ENCODE measurements at places on chromosomes 2 and 18.

DNA sequence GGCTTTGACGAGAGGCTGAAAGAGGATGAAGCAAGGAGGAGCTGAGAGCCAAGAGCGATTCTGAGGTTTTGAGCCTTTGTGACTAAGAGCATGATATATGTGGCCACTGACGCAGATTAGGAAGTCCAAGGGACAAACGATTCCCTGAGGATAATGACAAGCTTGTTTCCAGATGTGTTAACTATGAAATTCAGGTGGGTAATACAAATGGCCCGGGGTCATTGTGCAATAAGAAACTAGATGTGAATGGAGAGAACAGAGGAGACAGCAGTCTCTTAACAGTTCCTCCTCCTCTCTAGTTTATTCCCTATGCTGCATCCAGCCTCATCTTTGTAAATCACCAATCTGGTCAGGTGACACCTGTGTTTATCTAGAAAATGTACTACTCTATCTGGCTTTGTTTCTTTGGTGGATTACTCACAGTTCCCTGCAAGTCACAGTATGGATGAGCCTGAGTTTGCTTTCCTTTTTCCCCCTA is 84.2 kb downstream of the SOCS6 start:
- no peak for DNase-seq

DNA sequence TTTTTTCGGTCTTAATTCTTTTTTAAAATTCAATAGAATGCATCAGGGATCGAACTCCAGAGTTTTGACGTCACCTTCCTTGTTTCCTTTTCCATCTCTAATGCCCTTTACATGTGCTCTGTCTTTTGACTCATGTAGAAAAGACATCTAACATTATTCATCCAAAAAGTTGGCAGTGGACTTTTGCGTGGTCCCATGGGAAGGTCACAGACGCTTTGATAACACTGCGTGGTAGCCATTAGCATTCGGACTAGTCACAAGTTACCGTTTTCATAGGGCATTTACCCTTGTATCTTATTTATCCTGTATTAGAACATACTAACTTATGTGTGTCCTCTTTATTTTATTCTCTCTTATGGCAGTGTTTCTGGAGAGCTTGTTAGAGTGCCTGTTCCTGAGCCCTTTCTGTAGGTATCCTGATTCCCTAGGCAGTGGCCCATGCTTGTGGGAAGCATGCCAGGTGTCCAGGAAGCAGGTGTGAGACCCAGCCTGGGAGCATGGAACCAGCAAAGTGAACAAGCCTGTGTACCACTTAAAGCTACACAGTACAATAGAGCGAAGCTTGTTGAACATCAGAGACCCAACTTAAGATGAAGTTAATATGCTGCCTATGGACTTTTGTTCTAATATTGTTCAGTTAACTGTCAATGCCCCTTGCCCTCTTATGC is 73.6 kb upstream of the RBM44 start:
- peak; percentile 13 for DNase-seq

DNA sequence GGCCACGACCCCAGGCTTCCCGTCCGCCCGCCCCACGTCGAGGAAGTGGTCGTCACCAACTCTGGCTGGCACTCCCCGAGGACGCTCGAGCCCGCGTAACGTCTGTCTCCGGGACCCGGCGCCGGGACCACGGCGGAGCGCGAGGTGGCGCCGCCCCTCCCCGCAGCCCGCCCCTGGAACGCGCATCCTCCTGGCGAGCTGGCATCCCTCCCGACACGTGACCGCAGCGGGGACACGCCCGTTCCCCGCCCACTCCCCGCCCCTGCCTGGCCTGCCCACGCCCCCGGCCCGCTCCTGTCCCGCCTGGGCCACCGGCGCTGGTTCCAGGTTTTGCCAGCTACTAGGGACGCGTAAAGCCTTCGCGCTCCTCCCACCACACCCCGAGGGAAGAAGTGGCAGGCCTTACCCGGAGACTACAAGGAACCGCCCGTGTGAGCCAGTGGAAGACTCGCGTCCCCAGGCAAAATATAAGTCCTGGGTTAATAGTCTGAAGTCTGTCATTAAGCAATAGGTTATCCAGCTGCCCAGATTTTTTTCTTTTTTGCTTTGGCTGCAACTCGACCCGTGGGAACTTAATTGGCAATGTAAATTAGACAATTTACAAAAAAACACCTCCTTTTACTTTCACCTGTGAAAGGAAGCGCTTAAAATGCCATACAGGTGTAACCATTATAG is at the start of gene OSBPL1A:
OSBPL1A (minus strand) TSS at position 131 of the 675 bp plus-strand sequence. CDS start 20,291 bp downstream, outside the sequence.
- DNase-seq, result peak; percentile 59

GRCh38 chr18:23824669-23825068 is 135.4 kb downstream of the LAMA3 start:
- no peak for DNase-seq

DNA sequence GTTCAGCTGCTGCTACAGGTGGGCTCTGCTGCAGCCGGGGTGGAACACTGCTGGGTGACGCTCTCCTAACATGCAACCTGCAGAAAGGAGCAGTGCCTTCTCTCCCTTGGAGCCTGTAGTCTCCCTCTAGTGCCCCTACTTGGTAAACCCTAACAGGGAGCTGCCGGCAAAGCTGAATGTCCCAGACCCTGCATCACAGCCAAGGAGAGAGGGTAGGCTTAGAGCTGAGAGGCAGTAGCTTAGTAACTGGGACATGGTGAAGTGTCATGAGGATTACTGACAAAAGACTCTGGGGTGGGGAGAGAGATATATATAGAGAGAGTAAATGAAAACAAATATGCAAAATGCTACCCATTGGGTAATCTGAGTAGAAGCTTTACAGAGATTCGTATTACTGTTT is 9.9 kb downstream of the NCAPH start:
- no peak for DNase-seq

DNA sequence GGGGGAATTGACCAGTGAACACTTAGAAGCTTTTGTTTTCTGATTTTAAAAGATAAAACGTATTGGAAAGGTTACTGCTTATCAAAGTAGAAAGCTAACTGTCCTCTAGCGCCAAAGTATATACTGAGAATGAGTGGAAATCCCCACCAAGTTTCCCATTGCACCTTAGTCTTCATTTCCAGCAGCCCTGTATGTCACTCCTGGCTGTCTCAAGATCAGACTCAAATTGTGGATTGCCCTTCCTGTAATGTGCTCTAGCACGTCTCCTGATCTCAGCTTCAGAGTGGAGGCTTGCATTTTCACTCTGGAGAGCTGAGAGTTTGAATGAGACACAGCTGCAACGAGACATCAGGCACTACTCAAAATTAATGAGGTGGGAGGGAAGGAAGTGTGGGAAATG is 26.6 kb downstream of the MFF start:
- no peak for DNase-seq

GRCh38 chr2:129457277-129457818 is 522.1 kb upstream of the RAB6C start:
- no peak for DNase-seq

DNA sequence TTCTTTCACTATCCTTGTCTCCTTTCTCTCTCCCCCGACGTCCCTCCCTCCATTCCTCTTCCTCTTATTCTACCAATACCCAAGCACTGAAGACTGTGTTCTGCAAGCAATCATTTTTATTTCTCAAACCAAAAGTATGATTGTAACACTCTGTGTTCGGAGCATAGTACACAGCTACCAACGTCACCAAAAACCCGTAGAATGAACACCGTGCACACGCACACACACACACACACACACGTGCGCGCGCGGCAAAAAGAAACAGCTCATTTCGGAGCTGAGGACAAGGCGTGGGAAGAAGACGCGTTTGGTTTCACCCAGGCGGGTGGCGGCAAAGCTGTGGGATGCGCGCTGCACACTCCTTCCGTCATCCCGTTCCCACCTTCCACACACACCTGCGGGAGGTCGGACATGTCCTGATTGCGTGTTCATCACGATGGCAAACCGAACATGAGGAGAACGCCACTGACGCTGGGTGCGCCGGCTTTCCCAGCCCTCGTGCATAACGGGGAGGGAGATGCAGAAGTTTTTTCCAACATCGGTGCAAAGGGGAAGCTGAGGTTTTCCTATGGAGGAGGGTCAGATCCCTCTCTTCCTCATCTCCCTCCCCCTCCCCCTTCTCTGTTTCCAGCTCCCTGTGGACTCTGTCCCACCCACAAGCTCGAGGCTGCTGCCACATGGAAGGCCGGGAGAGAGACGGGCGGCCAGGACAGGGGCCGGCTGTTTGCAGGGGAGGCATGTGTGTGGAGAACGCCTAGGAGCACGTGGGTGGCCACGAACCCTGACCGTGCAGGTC is 20.4 kb downstream of the MBP start:
- no peak for DNase-seq

- no peak for DNase-seq
Observed at GRCh38 chr2:224925810-224926100, 116.5 kb downstream of the DOCK10 start.

DNA sequence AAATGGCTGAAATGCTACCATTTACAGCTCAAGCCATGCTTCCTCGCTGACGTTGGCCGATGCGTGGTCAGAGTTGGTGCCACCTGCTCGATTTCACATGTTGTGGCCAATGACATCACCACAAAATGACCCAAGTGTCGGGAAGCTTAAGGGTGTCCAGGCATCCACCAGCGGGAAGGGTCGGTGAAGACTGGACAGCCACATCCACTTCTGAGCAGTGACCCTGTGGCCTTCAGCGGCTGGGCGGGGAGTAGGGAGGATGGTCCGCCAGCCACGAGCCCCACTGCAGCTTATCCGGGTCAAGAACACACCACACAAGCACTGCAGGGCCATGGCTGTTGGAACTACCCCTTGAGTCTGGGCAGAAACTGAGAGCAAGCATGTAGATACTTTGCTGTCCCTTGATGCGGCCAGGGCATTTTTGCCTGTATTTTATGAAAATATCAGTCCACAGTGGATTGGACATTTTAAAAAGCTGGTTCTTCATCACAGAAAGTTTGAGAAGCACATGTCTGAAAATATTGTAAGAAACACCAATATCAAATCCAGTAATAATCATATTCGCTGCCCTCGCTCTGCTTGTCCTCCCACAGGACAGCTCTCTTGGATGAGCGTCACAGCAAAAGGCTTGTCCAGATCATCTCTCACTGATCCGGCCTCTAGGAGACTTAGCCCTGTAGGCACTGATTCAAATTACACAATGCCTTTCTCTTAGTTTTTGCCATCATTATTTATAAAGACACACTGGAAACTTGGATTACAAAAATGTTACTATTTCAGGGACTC is 174.0 kb downstream of the TWIST2 start:
- no peak for DNase-seq

GRCh38 chr2:107308835-107309234 is 422.9 kb upstream of the ST6GAL2 start:
- DNase-seq, result no peak

- no peak for DNase-seq
Observed at GRCh38 chr2:1990724-1991123, 246.4 kb upstream of the PXDN start.

GRCh38 chr2:217409949-217410680 is 550.3 kb upstream of the TNP1 start:
- DNase-seq, result no peak

DNA sequence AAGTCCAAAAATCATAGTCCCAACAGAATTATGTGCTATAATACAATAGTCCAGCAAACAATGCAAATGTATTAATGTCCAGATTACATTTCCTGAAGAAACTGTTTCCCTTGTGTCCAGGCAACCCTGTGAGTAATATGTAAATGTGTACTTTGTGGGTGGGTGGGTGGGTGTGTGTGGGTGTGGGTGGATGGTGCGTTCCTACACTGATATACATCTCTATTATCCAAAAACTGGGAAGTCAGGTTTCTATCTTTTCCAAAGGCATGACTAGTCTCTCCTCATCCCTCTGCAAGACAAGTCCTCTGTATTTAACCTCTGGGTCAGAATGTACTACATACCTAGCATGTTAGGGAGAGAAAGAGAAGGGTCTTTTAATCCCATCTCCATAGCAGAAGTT is 71.6 kb downstream of the LNPK start:
- DNase-seq, result no peak

DNA sequence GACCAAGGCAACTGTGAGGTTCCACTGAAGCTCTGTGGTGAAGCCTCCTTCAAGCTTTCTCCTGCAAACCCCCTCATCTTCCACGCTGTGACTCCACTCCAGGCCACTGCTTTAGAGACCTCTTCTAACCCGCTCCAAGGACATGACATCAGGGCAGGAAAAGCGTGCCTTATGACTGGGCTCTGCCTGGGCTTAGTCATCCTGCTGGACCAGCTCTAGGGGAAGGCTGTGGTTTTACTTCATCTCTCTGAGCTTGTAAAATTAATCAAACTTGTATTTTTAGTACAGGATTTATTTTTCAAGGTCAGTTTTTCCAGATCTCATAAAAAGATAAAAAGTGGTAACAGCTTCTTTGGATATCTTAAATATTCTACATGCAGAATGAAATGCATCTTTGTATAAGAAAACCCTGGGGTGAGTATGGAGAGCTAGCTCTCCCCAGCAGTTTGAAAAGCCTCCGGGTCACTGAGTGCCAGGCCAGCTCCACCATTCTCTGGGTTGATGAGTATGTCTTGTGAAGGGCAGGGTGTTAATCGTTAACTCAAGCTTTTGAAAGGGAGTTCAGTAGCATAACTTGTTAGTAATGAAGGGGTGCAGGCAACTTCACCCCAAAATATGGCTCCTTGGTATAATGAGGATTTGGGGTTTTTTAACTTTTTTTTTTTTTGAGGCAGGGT is 33.1 kb upstream of the YPEL5 start:
- no peak for DNase-seq

GRCh38 chr2:219638948-219639755 is 11.7 kb downstream of the SLC4A3 start:
- no peak for DNase-seq

- no peak for DNase-seq
Observed at GRCh38 chr2:218448934-218449333, 30.0 kb downstream of the VIL1 start.

- no peak for DNase-seq
Observed at GRCh38 chr2:149290662-149291061, 39.7 kb upstream of the LYPD6 start.

- DNase-seq, result no peak
Observed at GRCh38 chr2:221270806-221271205, 301.3 kb downstream of the EPHA4 start.

DNA sequence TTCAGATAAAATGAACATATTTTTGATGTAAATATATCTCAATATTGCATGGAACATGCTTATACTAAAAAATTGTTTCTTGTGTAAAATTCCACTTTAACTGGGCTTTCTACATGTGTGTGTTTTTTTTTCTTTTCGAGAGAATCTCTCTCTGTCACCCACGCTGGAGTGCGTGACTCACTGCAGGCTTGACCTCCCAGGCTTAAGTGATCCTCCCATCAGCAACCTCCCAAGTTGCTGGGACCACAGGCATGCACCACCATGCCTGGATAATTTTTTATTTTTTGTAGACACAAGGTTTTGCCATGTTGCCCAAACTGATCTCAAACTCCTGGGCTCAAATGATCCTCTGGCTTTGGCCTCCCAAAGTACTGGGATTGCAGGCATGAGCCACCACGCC is 254.6 kb downstream of the LOXHD1 start:
- DNase-seq, result no peak

DNA sequence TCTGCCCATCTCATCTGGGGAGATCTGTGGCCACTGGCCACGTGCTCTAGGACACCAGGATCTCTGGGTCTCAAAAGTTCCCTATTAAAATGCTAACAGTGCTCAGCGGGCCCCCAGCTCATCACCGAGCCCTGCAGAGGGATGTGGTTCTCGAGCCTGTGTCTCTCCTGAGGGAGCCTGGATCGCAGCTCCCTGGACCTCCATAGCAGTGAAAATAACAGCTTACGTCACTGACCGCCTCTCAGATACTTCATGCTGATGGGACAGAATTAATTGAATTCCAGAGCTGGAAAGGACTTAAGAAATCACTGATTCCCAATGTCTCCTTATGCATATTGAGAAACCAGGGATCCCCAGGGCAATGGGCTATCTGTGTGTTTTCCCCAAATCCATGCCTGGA is 90.0 kb downstream of the GALR1 start:
- no peak for DNase-seq
